Fibroblast of upper back skin (primary cell): ENCODE measurements at places on chromosomes 12 and 14.
A peak's percentile ranks its signal among the peaks of the same experiment; 100 is the strongest.

DNA sequence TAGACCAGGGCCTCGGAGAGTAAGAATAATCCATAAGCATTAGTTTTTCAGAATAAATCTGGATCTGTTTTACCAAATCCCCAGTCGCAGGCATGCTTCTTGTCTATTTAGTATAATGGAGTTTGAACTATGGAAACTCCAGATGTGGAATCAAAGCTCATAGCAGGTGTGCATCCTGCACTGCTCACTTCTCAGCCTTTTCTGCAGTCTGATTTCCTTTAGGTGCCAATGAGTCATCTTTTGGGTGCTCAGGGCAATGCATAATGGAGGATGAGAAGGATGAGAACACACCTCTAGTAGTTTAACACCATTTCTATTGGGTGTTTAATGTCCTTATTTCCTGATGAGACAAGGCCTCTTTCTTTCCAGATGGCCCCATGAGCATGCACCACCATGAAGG is 961.2 kb downstream of the TMEM121 start:
- no peak for DNase-seq

- no peak for DNase-seq
Observed at GRCh38 chr14:32656601-32657000, 282.1 kb upstream of the NPAS3 start.

GRCh38 chr12:104399740-104400612 is 56.8 kb upstream of the CHST11 start:
- DNase-seq: no peak

GRCh38 chr12:88952562-88952942 is 372.3 kb upstream of the KITLG start:
- peak; percentile 53 for DNase-seq

GRCh38 chr14:104337351-104337750 is 199.0 kb downstream of the KIF26A start:
- DNase-seq: no peak

DNA sequence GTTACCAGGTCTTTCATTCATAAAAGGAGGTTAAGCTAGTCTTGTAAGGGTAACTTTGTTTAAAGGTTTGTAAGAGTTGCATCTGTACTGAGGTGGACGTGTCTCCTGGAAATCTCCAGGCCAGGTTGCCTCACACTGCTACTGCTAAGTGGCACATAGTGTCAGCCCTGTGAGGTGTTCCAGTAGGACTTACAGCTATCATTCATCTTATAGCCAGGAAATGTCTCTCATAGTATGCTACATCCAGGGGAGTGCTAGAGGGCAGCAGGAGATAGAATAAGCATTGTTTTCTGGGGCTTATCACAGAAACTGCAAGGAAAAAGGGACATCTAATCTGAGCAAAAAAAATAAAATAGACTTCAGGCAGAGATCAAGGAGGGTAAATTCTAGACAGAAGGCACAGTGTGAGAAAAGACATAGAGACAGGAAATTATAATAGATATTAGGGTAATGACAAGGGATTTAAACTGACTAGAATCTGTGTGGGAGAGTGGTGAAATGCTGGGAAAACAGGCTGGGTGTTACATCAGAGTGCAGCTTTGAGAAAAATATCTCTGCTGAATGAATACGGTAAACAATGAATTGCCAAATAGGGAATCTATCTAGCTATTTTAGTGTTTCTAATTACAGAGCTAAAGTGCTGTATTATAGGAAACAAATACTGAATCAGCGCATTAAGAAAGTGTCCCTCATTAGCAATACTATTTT is 205.1 kb upstream of the ABCD2 start:
- no peak for DNase-seq

DNA sequence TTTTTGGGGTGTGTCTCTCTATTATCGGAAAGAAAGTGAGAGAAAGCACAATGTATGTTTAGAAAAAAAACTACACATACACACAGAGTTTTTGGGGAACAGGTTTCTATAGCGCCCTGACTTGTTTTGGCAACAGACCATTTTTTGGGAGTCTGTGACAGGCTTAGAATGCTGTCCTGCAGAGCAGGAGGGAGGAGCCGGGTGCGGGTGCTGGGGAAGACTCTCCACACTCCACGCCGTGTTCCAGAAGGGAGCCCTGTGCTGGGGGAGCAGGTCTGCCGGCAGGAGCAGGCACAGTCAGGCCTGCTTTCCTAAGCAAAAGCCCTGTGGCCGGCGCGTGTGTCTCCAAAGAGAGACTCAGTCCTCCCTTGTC is 26.5 kb downstream of the CD9 start:
- no peak for DNase-seq

- DNase-seq: no peak
Observed at GRCh38 chr12:97283297-97283696, 179.3 kb upstream of the RMST start.

- no peak for DNase-seq
Observed at GRCh38 chr12:88931598-88931997, 351.3 kb upstream of the KITLG start.

- peak; percentile 17 for DNase-seq
Observed at GRCh38 chr14:88166616-88167015, 156.5 kb downstream of the KCNK10 start.

GRCh38 chr12:55847603-55848291 is 5.0 kb upstream of the MMP19 start:
- DNase-seq: peak; percentile 100

- peak; percentile 2 for DNase-seq
Observed at GRCh38 chr12:62375603-62376002, 91.0 kb upstream of the MON2 start.

- peak; percentile 77 for DNase-seq
Observed at GRCh38 chr12:6613015-6613775, 6.0 kb upstream of the CHD4 start.

DNA sequence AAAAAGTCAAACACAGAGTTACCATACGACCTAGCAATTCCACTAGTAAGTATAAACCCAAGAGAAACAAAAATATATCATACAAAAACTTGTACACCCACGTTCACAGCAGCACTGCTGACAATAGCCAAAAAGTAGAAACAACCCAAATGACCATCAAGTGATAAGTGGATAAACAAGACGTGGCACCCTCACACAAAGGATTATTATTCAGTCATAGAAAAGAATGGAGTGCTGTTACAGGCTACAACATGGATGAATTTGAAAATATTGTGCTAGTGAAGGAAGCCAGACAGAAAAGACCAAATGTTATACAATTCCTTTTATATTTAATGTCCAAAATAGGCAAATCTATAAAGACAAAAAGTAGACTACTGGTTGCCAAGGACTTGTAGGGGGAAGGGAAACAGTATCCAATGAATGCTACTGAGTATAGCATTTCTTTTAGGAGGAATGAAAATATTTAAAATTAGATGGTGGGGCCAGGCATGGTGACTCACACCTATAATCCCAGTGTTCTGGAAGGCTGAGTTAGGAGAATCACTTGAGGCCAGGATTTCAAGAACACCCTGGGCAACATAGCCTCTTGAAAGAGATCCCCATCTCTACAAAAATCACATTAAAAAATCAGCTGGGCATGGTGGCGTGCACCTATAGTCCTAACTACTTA is 41.9 kb downstream of the SPTLC2 start:
- peak; percentile 54 for DNase-seq

- DNase-seq: no peak
Observed at GRCh38 chr12:69330475-69331473, 17.4 kb upstream of the LYZ start.

DNA sequence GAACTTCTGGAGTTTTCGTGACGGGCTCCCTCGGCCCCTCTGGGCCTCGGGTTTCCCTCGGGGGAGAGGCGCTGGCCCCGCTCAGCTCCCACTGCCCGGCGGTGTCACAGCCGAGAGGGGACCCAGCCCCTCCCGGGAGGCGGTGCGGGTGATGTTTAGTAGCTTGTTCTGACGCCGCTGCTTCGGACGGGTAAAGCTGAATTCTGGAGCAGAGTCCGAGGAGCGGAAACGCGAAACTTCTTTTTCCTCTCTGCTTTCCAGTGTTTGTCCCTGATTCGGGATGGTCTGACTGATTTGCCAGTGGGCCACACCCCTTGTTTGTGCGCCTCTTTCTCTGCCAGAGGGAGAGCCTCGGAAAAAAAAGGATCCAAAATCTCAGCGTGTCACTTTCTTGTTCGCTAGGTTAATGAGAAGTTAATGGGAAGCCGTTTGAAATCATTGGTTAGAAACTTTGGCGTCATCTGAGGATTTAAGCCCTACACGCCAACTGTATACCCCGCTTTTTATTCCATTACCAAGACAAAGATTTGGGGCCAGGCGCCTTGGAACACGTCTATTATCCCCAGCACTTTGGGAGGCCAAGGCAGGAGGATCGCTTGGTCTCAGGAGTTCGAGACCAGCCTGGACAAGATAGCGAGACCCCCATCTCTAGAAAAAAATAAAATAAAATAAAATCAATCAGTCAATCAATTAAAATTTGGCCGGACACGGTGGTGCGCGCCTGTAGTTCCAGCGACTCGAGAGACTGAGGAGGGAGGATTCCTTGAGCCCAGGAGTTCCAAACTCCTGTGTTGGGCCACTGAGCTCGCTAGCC is 756 bp downstream of the TULP3 start:
- peak; percentile 62 for DNase-seq

DNA sequence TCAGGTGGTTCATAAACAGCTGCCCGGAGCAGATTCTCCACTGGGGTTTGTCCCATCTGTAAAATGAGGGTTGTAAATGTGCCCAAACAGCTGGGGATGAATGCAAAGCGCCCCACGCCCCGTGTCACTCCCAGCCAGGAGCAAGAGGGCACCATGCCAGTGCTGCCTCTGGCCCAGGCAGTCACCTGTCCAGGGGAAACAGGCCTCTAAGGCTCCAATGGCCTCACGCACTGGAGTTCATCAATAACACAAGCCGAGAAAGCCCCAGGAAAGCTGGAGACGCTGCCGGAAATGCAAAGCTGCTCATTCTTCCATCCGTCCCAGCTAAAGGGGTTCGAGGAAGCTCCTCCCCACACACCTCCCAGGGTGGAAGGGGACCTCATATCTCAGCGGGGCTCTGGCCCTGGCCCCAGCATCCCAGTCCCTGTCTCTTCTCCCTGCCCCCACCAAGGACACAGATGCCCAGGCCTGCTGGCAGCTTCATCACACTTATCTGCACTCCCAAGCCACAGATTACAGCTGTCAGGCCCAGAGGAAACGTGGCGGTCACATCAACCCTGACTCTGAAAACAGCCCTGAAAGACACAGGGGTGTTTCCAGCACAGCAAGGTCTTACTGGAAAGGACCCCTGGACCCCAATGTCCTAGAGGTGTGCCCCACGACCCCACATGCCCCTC is 21.5 kb downstream of the SCARB1 start:
- no peak for DNase-seq

GRCh38 chr12:128267651-128268378 is 845 bp downstream of the TMEM132C start:
- DNase-seq: no peak

DNA sequence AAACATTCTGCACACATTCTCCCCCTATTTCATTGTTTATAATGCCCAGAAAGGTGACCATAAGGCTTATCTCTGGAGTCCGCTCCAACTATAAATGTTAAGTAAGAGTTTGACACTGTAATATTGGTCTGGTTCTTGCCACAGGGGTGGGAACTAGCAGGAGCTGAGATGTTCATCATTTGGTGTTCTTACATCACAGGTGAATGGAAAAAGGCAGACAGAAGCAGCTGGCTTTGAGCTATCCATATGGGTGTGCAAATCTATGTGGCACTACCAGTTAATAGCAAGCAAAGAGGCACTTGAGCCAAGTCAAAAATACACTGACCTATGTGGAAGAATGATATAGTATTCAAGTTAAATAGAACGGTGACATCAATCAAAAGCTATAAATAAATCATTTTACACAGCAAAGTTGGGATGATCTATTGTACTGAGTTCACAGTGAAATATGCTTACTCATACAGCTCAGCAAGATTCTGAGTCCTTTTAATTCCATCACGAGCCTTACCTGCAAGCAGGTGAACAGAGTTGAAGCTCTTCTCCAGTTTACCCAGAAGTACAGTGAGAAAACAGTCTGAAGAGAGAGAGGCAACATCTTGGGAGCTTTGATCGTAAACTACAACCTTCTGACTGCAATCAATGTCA is 43.2 kb downstream of the DUSP16 start:
- no peak for DNase-seq
